ENCODE measurements at places on chromosomes 4 and X.

- DNase-seq, result no peak
Observed at GRCh38 chrX:134715930-134716619, 57.8 kb upstream of the PLAC1 start.

GRCh38 chr4:147368948-147369347 lies 111.9 kb upstream of the EDNRA start:
- DNase-seq, result no peak

GRCh38 chr4:87414816-87415215 lies 7.6 kb upstream of the NUDT9 start:
- no peak for DNase-seq

- DNase-seq, result no peak
Observed at GRCh38 chr4:56080384-56080783, 131.6 kb downstream of the CEP135 start.

DNA sequence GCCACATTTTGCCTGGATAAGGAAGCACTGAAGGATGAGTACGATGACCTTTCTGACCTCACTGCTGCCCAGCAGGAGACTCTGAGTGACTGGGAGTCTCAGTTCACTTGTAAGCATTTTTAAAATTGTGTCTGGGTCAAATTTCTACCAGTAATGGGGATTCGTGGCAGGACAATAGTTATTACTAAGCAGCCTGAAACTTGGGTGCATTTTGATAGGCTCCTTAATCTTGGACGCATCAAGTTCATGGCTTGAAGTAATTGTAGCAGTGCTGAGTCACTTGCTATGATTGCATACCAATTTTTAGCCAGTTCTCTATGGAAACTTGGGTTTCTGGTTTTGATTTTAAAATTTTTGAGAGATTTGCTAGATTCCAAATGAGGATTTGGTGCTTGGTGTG lies 4.3 kb downstream of the PGRMC1 start:
- DNase-seq, result no peak

GRCh38 chr4:55609393-55609866 lies 17.4 kb upstream of the PDCL2 start:
- DNase-seq, result no peak

GRCh38 chrX:117607561-117607960 lies 509.0 kb downstream of the KLHL13 start:
- DNase-seq, result no peak

DNA sequence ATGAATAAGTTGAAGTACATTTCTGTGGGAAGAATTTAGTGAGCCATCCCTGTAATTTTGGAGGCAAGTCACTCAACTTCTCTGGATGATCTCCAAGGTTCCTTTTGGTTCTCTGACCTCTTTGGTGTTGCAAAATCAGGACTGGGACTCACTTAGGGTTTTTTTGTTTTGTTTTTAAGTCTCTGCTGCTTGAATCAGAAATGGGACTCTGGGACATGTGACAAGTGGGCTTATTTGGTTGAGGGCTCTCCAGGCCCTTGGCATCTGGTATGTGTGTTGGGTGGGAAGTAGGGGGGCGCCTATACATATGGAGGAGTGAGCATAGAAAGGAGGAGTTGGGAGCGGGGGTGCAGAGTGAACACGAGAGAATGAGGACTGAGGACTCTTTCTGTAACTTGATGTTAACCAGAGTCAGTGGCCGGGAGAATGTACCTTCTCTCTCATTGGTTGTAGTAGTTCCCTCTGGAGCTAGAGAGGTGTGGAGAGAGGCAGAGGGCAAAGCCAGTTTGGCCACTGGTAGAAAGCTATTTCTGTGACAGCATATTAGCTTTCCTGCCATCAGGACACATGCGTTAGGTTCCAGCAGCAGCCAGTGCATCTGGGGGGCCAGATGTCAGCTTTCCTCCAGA lies 1.9 kb downstream of the ARHGAP10 start:
- DNase-seq, result no peak

DNA sequence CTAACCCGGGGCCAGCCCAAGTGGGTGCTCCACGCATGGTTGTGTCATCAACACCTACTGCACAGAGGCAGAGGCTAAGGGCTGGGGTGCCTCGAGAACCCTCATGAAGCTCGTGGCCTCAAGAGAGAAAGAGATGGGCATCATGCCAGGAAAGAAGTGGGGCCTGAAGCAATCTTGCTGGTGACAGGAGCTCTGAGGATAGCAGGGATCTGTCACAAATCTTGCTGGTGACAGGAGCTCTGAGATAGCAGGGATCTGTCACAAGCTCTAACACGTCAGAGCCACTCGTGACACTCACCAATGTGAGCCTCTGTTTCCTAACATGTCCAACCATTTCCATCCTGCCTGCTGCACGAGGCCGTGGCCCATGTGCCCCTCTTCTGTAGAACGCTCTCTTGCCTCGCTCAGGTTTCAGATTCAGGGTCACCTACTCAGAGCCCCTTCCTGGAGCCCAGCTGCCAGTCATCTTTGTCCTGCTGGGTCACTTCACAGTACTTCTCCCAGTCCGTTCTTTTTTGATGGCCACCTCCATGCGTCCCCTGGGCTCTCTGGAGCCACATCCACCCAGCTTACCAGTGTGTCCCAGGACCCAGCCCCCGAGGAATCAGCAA lies 21.1 kb downstream of the PNMA6E start:
- DNase-seq, result no peak

DNA sequence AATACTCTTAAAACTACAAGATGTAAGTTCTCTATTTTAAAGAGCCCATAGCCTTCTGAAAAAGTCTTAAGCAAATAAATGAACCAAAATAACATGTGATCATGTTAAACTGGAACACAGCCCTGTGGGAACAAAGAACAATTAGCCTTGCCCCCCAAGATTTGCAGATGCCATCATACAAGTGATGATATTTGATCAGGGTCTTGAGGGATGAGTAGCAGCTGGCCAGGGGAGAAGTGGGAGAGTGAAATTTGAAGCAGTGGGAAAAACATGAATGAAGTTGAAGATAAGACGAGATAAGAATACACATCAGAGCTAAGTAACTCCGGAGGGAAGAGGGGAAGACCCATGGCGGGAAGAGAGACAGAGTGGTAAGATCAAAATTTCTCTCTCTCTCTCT lies 450.1 kb upstream of the FTHL17 start:
- DNase-seq, result no peak

DNA sequence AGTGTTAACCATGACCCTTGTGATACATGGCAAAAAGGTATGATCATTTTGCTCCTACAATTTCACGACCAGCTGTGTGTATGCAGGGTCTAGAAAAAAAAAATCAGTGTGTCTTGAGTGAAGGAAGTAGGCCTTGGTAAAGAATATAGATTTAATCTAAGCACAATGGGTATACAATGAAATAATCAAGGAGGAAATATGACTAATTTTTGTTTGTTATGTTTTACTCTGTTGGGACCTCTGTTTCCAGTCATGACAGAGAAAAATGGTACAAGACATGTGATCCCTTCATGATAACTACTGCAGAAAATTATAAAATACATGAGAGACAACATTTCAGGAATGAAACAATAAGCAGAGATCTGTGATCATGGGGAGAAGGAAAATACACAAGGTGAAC lies 835.5 kb downstream of the PDHA2 start:
- DNase-seq, result no peak

DNA sequence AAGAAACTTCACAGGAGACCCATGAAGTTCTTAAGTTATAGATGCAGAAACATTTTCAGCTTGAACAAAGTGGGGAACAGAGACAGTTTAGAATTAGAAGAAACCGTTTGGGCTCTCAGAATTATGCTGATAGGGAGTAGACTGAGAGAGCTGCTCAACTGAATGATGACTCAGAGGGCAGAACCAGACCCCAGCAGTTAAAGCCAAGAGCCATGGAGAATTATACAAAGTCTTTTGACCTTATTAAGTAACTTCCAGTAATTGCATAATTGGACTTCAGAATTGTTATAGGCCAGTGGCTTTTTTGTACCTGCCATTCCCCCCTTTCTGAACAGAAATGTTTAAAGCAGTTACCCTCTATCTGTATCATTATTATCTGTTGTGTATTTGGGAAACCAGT lies 642.1 kb downstream of the CCSER1 start:
- no peak for DNase-seq

DNA sequence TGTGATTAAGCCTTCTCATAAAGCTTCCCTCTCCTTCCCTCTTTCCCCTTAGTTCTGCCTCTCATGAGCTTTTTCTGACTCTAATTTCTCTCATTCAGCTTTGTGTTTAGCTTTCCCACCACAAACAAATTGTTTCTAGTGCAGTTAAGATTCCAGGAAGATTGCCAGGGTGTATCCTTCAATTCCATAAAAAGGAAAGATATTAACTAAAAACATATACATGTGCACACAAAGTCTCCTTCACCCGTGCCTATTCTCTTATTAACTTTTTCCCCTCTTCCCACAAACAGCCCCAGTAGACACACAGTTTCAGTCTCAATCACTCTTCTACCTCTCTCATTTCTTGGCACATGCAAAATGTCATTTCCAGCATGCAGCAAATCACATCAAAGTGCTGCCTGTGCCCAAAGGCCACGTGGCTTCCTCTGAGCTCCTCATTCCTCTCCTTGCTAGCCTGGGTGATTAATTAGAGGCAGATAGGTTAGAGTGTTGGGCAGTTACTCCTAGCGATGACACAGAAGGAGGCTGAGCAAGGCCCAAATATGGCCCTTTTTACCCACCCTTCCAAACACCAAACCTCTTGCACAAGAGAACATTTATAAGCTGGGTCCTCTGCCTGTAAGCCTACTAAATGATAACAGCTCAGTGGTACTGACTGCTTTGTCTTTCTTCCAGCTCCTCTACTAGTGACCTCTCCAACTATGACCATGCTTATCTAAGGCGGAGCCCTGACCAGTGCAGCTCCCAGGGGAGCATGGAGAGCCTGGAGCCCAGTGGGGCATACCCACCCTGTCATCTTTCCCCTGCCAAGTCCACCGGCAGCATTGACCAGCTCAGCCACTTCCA lies 159.6 kb downstream of the SOWAHB start:
- DNase-seq, result peak; percentile 53

DNA sequence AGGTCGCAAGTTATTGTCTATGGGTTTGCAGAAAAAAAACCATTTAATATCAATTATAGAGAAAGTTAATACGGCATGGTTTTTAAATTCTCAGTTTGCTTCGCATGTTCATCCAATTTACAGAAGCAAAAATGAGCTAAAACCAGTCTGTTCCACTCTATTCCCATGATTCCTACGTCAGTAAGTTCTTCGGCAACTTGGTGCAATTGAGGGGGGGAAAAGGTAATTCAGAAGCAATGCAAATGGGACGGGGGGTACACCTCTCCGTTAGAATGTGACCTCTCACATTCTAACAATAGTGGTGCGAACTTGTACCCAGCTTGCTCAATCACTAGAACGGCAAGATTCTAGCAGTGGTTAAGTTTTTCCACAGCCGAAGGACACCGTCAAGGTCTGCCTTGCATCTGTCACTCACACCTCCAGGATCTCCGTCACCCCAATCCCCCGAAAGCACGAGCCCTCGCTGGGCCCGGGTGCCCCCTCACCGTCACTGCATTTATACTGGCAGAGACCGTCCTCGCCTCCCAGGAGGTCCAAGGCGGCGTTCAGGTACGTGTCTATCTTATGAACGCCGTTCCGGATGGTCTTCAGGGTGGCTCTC lies 653 bp downstream of the PLA2G12A start:
- peak; percentile 45 for DNase-seq

DNA sequence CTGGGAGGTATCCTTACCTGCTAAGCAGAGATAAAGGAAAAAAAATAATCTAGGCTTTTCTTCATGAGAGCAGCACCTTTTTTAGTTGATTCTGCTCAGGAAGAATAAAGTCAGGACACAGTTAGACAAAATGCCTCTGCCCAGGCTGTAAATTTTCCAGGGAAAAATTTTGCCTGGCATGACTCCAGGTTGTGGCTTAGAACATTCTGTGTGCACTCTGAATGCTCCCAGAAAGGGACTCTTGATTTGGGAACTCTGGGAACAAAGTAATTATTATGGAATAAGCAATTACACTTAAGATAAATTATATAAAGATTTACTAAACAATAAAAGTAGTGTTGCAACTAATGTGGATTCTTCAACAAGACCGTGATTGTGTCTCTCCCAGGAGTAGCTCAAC lies 826.2 kb upstream of the TENM3 start:
- DNase-seq, result no peak

GRCh38 chrX:104419211-104419610 lies 146.8 kb upstream of the IL1RAPL2 start:
- DNase-seq, result no peak

DNA sequence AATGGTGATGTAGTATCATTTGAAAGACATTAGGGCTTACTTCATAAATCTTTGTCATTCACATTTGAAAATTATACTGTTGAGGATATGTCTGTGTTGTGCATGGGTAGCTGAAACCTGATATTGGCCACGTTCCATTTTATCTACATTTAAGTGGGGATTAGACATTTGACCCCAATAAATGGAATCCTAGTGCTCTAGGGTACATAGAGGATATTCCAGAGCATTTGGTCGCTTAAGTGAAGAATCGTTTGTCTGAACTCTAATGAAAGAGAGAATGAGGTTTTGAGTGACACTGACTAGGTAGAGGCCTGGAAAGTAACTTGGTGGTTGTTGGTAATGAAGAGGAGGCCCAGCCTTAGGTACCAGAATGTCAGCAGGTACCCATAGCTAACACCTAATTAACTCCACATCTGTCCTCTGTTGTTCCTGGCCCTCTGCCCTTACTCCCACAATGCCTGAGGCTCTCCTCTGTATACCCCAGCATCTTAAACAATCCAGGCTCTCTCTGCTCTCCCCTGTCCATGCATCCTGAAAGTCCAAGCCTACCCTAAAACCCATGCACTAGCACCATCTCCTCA lies 299.5 kb upstream of the KLF3 start:
- DNase-seq, result no peak

GRCh38 chr4:1855333-1856070 lies 454 bp downstream of the LETM1 start:
- DNase-seq, result peak; percentile 42

DNA sequence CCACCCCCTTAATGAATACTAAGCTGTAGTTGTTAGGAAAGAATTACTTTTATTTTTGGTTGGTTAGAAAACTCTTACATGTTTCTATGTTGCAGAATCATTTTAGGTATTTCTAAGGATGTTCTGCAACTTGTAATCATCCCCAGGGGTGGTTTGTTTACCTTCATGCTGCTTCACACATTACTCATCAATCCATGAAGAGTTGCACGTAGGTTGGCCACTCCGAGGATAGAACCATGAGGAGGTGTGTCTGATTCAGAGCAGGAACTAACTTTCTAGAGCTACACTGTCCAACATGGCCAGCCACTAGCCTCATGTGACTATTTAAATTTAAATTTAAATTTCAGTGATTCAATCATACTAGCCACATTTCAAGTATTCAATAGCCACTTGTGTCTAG lies 127.2 kb upstream of the FRMPD4 start:
- DNase-seq, result no peak

GRCh38 chr4:786074-786741 lies 39.7 kb downstream of the CPLX1 start:
- DNase-seq, result no peak

DNA sequence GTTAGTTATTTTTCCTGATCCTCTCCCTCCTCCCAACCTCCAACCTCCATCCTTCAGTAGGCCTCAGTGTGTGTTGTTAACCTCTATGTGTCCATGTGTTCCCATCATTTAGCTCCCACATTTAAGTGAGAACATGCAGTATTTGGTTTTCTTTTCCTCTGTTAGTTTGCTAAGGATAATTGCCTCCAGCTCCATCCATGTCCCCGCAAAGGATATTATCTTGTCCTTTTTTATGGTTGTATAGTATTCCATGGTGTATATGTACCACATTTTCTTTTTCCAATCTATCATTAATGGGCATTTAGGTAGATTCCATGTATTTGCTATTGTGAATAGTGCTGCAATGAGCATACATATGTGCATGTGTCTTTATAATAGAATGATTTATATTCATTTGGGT lies 54.5 kb downstream of the TEX13C start:
- DNase-seq, result no peak
